A549 (cell line): ENCODE measurements at places on chromosomes 11 and 22. TPM values are rescaled to one million over a fixed set of nuclear protein-coding genes. Genes with fewer than 3 reads are reported as not detected.

APOL6 gene
- polyA plus RNA-seq: 1.3 to 1.9 TPM (median 1.8 TPM) in 3 replicates

RAB3IL1 gene
- 5.0 to 6.6 TPM (median 6.2 TPM) in 3 replicates for polyA plus RNA-seq

INSC gene
- polyA plus RNA-seq: not detected in 3 replicates

PIH1D2 gene
- polyA plus RNA-seq: 0.98 to 1.3 TPM (median 1.2 TPM) in 3 replicates

OR8H2 gene
- polyA plus RNA-seq: not detected in 3 replicates

PNPLA3 gene
- 1.00 to 1.8 TPM (median 1.3 TPM) in 3 replicates for polyA plus RNA-seq

SMCO4 gene
- polyA plus RNA-seq: 13.4 to 14.8 TPM (median 14.4 TPM) in 3 replicates

CDKN1C gene
- polyA plus RNA-seq: 0.16 to 0.36 TPM (median 0.30 TPM) in 3 replicates

SYT9 gene
- 0.03 to 0.04 TPM in 2 of 3 replicates, not detected in the other for polyA plus RNA-seq

OR9G1 gene
- not detected in 3 replicates for polyA plus RNA-seq

- DNase-seq: no peak
These were observed 191.1 kb downstream of the GRIK4 start for GRCh38 chr11:120702656-120703055.

GRCh38 chr11:124799348-124800225 lies 619 bp downstream of the MSANTD2 start:
- peak; percentile 13 for DNase-seq

DNA sequence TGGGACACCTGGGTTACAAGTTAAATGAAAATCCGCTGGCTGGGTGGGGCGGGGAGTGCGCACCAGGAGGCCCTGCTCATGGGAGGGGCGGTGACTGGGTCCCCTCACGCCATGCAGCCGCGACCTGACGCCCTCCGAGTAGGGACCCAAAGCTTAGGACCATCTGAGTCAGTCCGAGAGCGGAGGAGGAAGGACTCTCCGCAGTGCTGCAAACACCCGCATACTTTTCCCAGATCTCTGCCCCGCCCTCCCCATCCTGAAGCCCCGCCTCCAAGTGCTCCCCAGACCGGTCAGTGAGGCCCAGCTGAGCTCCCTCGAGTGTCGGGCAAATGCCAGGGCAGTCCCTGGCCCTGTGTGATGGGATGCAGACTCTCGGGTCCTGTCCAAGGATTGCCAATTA lies 6.6 kb upstream of the FLI1 start:
- no peak for DNase-seq

DNA sequence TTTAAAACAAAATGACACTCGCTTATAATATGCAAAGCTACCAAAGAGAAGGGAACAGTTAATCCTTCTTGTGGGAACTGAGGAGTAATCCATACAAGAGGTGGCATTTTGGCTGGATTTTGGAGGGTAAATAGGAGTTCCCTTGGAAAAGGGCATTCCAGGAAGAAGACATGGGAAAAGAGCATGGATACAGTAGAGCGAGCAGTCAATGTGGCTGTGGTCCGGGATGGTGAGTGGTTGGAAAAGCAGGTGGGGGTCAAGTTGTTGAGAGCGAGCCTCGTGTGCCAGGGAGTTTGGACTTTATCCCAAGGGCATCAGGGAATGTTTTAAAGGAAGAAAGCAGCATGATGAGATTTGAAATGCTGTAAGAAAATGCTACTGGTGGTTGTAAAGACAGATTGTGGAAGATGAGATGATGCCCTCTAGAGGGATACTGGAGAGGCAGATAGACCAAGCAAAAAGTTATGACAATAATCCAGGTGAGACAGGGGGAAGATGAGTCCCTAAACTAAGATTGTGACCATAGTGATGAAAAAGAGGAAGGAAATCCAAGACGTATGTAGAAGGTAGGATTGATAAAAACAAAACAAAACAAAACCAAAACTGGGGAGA lies 3.8 kb upstream of the MMP7 start:
- DNase-seq: no peak

GRCh38 chr22:19800761-19801244 lies 40.2 kb downstream of the TBX1 start:
- DNase-seq: no peak

DNA sequence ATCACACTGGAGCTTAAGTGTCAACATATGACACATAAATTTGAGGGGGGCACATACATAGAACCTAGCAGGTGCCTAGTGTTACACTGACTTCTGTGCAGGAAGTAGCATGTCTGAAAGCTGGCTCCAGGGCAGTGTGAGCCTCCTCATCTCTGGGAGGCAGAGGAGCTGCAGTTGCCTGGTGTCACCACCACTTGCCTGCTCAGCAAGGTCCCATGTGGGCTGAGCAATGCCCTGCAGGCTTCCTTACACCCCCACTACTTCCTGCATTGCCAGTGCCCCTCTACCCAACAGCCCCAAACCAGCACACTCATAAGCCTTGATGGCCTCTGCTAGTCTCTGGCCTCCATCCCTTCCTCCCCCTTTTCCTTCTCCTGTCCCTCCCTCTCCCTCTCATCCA lies 165.8 kb downstream of the BUD13 start:
- no peak for DNase-seq

- DNase-seq: no peak
These were observed 48.6 kb upstream of the CD82 start for GRCh38 chr11:44516688-44517507.

GRCh38 chr22:47250995-47251765 lies 488.7 kb downstream of the TBC1D22A start:
- DNase-seq: no peak

- no peak for DNase-seq
These were observed 15.9 kb downstream of the ADAMTS15 start for GRCh38 chr11:130464291-130464812.

- DNase-seq: no peak
These were observed 127.0 kb downstream of the MICAL2 start for GRCh38 chr11:12237381-12237784.

DNA sequence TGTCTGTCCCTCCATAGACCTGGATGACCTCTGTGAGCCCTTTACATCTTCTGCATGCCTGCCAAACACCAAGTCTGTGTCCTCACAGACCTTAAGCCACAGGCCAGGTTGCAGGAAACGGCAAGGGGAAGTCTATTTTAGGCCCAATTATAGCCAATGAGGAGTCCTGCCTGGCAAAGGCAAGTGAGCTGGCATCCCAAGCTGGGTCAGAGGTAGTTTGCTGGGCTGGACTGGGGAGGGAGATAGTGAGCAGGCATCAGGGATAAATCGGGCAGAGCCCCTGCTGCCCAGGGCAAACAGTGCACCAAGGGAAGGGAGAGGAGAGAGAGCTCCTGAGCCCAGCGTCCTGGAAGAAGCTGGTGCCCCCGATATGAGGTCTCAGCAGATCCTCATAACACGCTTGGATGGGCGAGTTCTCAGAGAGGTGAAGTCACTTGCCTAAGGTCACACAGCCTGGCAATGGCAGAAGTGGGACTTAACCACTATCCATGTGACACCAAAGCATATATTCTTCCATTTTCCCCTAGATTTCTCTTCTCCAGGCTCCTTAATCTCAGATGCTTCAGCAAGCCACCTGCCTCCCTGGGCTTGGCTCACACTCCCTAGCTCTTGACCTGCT lies 3.7 kb upstream of the RELT start:
- DNase-seq: peak; percentile 48

GRCh38 chr11:67510023-67510345 lies 2.0 kb upstream of the CDK2AP2 start:
- no peak for DNase-seq

- DNase-seq: no peak
These were observed 59.9 kb downstream of the LARGE1 start for GRCh38 chr22:33860386-33860785.

GRCh38 chr11:76073724-76074123 lies 132.6 kb downstream of the WNT11 start:
- DNase-seq: no peak

DNA sequence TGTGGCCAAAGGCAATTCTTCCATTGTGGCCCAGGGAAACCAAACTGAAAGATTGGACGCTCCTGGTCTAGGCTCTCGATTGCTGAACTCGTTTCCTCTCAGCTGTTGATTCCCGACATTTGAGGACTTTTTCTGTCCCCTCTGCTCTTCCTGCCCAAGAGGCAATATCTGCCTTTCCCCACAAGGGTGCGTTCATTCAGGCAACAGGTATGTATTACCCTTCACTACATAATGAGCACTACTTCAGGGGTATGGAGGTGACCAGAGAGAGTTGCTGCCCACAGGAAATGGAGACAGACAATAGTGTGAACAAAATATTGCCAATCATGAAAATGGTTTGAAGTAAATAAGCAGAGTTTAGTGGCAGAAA lies 8.2 kb downstream of the PTH start:
- DNase-seq: peak; percentile 67

- DNase-seq: no peak
These were observed 130.1 kb downstream of the MN1 start for GRCh38 chr22:27671413-27671935.

DNA sequence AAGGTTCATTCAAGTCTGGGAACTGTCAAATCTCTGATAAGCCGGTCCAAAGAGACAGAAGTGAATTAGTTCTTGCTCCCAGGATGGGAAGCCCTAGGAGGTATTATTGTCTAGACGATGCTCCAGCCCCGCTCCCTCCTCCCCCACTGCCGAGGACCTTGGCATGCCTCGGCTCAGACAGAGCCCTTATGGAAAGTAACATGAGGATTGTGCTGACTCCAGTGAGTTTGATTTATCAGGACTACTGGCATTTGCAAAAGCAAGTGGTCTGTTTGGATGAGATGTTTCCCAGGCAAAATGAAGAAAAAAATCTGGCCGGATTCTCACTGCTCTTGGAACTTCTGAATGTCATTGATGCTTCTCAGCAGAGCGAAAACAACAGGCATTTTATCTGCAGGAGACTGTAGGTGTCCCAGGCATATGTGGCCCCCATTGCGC lies 341.0 kb downstream of the ETS1 start:
- no peak for DNase-seq

GRCh38 chr22:49503321-49503720 lies 324.4 kb downstream of the BRD1 start:
- DNase-seq: no peak

DNA sequence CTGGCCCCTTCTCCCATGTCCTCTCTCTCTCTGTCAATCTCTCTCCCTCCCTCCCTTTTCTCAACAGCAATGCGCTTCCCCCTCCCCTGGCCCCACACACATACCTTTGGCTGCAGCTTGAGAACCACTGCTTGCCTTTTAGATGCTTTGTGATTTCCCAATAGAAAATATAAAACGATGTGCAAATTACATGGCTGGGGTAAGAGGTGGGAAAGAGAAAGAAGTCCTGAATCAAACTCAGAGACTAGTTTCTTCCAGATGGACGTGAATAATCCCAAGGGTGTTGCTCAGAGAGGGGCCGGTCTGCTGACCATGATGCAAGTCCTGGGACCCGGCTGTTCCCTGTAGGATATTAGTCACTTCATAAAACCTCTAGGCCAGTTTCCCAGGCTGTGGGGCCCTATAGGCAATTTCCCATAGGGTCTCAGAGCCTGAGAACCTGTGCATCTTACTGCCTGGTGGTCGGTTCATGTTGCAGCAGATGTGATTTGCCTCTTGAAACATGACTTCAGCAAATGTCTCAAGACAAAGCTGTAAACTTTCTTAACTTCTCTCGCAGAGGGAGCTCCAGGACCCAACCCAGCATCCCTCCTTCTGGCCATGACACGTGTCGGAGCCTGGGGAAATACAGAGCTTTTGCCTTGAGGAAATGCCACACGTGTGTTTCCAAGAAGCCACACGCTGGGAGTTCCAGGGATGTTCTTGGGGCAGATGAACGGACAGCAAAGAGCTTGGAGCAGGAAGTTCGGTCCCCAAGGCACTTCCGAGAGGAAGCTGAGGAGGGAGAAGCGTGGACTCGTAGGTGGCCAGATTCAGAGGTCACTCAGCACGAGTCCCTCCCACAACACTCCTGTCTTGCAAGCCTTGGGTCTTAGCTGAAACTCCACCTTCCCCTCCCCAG lies 34.5 kb upstream of the ETS1 start:
- no peak for DNase-seq

- DNase-seq: no peak
These were observed 24.6 kb upstream of the COMT start for GRCh38 chr22:19916941-19917340.

DNA sequence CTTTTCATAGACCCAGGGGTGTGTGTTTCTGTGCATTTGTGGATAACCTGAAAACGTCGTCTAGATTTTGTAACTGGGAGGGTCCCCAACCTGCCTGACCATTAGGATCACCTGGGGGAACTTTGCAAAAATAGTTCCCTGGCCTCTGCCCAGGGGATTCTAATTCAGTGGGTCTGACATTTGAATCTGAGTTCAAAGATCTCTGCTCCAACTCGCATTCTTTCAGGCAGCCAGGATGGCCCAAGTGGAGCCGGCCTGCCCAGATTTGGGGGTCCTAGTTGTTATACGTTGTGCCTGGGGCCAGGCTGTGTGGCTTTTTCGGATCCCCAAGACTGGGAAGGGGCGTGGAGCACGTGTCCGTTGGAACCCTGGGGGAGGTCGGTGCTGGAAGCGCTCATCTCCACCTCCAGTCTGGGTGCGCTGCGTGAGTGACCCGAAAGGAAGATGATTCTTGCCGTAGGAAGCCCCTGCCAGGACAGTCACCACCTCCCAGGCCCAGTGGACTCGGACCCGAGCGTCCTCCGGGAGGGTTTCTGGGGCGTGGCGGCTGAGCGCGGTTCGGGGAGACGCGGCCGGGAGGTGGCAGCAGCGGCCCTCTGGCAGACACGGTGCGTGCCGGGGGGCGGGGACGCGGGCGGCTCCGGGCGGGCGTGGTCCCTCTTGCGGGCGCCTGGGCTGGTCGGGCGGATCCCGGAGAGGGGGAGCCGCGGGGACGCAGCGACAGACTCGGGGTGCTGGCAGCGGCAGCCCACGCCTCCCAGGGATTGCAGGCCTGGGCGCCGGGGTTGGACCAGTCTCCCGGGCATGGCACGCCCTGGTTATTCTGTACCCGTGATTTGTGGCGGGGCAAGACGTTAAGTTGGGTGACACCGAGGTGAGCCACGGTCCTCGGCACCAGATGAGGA lies 29.2 kb upstream of the PLET1 start:
- DNase-seq: peak; percentile 69
